T1000 (cell line): ENCODE measurements at places on chromosomes 4 and X.

DNA sequence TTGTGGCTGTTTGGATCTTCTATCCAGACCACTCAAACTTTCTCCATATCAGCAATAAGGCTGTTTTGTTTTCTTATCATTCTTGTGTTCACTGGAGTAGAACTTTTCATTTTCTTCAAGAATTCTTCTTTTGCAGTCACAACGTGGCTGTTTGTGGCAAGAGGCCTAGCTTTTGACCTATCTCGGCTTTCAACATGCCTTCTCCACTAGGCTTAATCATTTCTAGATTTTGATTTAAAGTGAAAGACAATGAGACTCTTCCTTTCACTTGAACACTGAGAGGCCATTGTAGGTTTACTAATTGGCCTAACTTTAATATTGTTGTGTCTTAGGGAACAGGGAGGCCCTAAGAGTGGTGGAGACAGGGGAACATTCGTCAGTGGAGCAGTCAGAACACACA, 19.1 kb downstream of the FGF2 start:
- no peak for DNase-seq

- DNase-seq, result no peak
Measured at GRCh38 chrX:95628796-95629195, 1055.8 kb upstream of the DIAPH2 start.

GRCh38 chr4:122703868-122704267, 28.6 kb upstream of the BBS12 start:
- DNase-seq, result no peak

DNA sequence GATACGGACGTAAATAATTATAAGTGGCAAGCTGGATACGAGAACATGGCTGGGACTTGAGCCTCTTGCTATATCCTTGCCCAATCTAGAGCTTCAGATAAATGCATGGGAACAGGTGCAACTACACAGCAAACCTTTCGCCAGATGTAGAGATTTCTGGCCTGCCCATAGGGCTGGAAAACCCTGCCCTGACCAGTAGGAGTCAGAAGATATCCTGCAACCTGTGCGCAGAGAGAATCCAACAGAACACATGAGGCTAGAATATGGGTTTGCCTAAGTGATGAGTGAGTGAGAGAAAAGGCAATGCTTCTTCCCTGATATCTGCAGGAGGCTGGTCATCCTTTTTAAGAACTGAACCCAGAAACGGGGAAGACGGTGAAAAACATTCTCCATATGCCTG, 805.3 kb upstream of the TENM3 start:
- DNase-seq, result no peak

DNA sequence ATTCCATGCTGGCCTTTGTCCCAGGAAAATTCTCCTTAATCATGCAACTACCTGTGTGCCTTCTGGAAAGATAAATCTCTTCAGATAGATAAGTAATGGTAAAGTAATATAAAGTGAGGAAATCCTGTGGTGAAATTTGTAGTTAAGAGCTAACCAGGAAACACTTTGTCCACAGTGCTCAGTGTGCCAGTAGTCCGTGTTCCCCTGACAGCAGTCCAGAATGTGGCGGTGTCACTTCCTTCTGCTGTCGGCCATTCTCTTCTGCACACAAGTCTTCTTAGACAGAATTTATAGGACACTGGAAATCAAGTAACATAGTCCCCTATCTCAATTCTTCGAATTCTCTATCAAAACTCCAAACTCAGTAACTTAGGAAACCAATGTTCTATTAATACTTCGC, 5.7 kb upstream of the CXXC4 start:
- DNase-seq, result no peak

DNA sequence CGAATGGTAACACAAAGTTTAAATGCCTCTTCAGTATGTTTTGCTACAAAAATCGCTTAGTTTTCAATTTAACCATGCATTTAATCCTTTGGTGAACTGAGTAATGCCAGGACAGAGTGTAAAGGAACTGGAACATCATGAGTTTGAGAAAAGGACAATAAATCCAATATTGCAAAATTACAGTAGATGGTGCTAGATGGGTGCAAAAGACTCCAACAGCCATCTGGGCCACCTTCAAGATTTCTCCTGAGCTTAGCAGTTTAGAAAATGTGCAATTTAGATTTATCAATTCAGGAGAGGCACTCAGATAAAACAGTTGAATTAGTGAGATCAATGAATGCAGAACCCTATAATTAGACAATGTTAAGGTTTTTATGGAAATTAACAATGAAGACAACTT, 33.2 kb upstream of the MID1IP1 start:
- no peak for DNase-seq

GRCh38 chrX:100081503-100081902, 328.6 kb downstream of the PCDH19 start:
- no peak for DNase-seq

GRCh38 chrX:26328608-26329319, 112.8 kb downstream of the MAGEB5 start:
- no peak for DNase-seq

DNA sequence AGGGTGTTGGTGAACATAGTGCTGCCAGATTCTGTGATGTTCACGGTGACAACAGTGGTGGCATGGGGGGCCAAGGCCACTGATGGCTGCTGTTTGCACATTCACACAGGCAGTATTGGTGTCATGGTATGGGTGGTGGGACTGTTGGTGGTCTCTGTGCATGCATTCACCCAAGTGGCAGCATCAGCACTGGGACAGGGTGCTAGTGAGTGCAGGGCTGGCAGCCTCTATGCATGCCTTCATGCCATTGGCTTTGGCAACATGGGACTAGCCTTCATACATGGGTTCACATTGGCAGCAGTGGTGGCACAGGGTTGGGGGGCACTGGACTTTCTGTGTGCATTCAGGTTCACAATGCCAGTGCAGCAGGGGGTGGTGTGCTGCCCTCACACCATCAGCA, 489.7 kb upstream of the FGF16 start:
- DNase-seq, result no peak

- DNase-seq, result no peak
Measured at GRCh38 chrX:64151911-64152310, 53.6 kb downstream of the AMER1 start.

DNA sequence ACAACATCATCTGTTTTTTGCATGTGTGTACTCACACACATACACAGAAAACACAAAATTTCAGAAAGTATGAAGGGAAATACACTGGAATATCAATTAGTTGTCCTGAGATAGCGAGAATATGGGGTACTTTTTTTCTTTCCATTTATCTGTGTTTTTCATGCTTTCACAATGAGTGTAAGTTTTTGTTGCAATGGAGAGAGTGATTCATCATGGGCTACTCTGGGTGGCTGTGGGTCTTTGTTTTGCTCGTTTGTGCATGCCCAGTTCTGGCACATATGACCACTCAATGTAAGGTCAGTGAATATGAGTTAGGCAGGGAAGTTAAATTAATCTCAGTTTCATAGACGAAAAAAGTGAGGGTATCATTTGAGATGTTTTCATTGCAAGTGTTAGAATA, 26.9 kb downstream of the XK start:
- no peak for DNase-seq

DNA sequence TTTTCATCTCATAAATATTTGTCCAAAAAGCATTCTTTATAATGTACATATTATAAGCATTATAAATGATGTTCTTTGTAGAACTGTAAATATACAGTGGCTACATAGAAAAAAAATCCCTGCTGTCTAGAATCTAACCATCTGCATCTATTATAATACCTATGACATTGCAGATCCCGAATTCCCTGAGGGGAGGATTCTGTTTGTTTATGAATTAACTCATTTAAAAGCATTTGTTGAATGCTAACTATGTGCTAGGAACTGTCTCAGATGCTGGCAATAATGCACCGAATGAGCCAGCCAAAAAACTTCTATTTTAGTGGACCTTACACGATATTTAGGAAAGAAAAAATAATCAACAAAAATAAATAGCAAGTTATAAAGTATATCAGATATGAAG, 189.6 kb downstream of the PACRGL start:
- DNase-seq, result no peak

DNA sequence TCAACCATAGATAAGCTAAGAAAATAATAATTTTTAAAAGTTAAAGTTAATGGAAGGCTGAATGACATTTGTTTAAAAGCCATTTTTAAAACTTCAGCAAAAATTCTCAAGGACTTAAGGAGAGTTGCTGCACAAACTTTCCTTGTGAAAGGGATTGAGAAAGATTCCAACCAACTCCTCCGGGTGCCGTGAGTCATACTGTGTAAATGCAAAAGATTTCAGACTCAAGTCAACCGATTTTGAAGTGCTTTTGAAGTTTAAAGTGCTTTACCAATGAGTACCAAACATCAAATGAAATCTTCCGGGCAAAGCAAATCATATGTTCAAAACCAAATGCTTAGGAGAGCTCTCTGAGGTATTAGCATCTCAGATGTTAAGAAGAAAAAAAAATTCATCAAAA, 31.4 kb downstream of the VCX2 start:
- DNase-seq, result no peak

DNA sequence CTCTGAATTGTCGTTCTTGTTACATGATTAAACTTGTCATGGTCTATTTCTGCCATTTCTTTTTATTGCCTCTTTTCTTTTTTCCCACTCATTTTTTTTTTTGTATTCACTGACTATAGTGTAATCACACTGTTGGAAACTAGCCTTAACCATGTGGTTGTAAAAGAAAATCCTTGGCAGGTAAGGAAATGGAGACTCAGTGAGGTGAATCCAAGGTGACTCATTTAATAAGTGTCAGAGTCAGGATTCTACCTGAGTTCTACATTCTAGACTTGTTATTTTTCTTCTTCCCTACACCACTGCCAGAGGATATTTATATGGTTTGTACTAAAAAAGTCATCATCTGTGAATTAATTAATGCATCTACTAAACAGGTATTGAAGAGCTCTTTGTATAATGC, 152.2 kb downstream of the CBLL2 start:
- DNase-seq, result no peak

DNA sequence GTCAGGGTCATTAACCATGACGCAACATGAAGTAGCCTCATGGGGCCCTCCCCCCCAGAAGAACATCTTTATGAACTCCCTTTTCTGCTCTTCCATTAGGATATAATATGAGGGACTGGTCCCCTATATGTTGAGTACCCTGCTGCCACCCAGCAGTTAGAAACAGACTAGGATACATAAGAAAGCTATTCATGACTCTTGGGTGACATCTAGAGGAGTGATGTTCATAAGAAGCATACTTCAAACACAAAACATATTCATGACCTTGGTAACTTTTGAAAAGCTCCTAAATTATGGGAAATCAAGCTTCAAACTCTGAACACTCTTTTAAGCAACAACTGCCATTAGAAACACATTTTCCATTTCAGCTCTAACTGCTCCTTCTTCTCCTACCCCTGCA, 155.2 kb upstream of the SPIN4 start:
- no peak for DNase-seq

DNA sequence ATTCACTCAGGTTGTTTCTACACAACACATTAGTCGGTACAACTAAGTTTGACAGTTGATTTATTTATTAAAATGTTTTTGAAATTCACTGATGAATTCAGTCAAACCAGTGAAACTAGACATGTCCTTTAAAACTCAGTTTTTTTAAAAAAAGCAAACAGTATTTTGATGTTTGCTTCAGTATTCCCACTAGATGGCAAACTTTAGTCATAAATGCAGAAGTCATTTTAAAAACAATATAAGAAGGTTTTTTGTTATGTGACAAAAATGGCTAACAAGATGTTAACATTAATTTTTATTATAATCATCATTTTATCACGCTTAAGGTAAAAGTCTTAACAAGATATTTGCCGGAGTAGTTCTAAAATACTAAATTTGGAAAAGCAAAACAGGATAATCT, 1337.8 kb upstream of the DIAPH2 start:
- DNase-seq, result no peak

DNA sequence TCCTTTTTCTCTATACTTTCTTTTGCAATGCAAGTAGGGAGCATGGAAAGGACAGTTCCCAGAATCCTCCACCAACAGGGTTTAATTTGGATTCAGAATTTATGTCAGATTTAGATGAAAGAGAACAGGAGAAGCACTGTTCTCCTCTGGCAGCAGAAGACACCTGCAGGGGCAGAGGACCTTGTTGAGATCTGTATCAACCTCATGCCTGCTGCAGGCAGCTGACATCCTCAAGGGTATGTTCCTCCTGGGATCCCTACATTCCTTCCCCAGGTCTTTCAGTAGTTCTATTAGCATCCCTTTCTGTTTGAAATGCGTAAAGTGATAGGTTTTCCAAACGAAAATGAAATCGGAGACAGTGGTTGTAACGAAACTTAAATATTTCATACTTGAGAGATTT, 10.6 kb upstream of the GUCY1A1 start:
- no peak for DNase-seq

GRCh38 chr4:78951862-78952472, 12.7 kb upstream of the PAQR3 start:
- DNase-seq, result no peak

GRCh38 chrX:107729558-107730297, 45.9 kb downstream of the TSC22D3 start:
- DNase-seq, result no peak

- DNase-seq, result no peak
Measured at GRCh38 chr4:100566396-100566795, 48.6 kb upstream of the EMCN start.

DNA sequence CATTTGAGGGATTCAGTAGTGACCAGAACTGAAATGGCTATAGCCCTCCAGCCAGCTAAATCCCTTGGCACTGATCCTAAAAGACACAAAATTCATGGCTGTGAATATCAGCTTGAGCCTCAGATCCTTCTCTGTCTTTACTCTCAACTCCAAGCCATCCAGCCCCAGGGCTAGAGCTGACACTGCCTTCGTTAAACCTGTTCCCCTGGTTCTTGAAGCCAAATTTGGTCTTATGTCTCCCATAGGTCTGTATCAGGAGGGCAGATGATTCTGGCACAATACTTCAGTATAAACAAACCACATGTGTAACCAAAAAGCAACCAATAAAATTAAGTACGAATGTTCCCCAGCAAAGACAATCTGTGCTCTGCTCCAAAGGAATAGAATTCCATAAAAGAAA, 78.0 kb downstream of the ANOS1 start:
- no peak for DNase-seq

DNA sequence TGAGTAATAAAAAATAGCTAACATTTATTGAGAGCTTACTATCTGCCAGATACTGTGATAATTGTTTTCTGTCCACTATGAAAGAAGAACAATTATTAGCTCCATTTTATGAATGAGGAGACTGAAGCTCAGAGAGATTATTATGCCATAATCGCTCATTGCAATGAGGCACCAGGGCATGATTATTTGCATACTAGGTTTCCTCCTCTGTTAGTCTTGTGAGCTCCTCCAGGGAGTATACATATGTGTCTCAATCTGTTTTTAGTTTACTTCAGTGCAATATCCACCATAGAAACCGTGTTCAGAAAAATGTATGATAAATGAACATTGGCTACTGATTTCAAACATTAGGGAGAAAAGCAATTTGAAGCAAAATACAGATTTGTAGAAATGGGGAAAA, 139.4 kb upstream of the OTUD4 start:
- no peak for DNase-seq

DNA sequence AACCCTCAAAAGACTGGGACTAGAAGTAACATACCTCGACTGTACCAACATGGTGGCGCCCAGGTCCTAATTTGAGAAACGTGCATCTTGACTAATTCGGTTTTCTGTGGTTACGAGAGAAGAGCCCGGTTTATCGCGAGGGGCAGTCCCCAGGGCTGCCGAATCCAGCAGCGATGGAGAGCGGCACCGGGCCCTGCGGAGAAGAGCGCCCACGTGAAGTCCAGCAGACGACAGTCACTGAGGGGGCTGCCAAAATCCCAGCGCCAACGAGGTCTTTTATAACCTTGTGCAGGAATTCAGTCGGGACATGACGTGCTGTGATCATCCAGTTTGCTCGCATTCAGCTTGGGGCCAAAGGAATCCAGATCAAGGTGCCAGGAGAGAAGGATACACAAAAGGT, 187.5 kb upstream of the SLITRK2 start:
- no peak for DNase-seq
